ENCODE measurements at places on chromosomes 5 and 9. TPM values are rescaled to one million over a fixed set of nuclear protein-coding genes. Genes with fewer than 3 reads are reported as not detected.

ZNF484 gene
- total RNA-seq: 3.9 TPM

- no peaks in the 10 kb centered on the region for H3K36me3 ChIP-seq
- H3K27me3 ChIP-seq: no peaks in the 10 kb centered on the region
- no peak overlapping the region for H3K27ac ChIP-seq
- H3K4me1 ChIP-seq: no peaks in the 10 kb centered on the region
Observed at GRCh38 chr9:2742214-2742613, 24.9 kb downstream of the KCNV2 start.

GRCh38 chr5:97628807-97629206, 445.8 kb upstream of the RIOK2 start:
- no peaks in the 10 kb centered on the region for H3K36me3 ChIP-seq
- no peak for DNase-seq
- H3K27me3 ChIP-seq: no peaks in the 10 kb centered on the region
- H3K4me1 ChIP-seq: no peaks in the 10 kb centered on the region
- no peak overlapping the region for H3K27ac ChIP-seq
- no peak overlapping the region for H3K4me3 ChIP-seq

IL33 gene
- 1.6 TPM for total RNA-seq

DNA sequence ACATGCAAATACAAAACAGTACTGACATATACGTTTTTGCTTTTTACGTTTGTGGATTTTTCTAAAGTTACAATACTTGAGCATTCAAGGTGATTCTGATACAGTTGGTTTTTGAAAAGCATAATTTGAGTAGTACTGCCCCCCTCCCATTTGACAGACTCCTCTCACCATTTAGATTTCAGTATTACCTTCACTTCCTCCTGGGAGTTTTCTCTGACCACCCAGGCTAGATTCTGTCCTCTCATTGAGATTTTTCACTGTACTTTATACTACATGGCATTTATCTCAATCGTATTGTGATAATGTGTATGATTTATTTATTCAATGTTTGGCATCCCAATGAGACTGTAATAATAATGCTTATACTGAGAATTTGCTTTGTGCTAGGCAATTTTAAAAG, 32.8 kb upstream of the SMAD5 start:
- H3K4me3 ChIP-seq: no peak overlapping the region
- no peaks in the 10 kb centered on the region for H3K27me3 ChIP-seq
- no peaks in the 10 kb centered on the region for H3K4me1 ChIP-seq
- H3K36me3 ChIP-seq: no peaks in the 10 kb centered on the region
- H3K27ac ChIP-seq: no peak overlapping the region

HEMGN gene
- total RNA-seq: not detected

GRCh38 chr9:94081435-94081834, 2.8 kb upstream of the PTPDC1 start:
- no peaks in the 10 kb centered on the region for H3K36me3 ChIP-seq

DNA sequence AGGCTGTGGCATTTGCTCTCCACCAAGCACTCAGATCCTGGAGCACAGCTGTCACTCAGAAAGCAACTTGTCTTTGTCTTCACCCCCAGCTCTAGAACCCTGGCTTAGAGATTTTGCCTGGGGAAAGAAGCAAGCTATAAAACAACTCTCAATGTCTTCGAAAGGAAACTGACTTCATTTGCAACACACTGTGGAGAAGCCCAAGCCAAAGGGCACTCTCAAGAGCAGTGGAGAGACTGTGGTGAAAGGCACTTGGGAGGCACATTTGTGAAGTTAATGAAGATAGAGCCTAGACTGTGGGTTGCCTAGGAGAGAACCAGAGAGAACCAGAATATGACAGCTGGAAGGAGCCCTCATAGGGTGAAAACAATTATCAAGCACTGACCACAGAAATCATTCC, 103.4 kb downstream of the CFAP95 start:
- DNase-seq: no peak
- H3K27ac ChIP-seq: no peak overlapping the region
- H3K4me3 ChIP-seq: no peak overlapping the region
- H3K36me3 ChIP-seq: no peaks in the 10 kb centered on the region

- DNase-seq: peak; percentile 61
- H3K4me1 ChIP-seq: peaks cover 9% of the 10 kb centered on the region
- no peaks in the 10 kb centered on the region for H3K27me3 ChIP-seq
- H3K4me3 ChIP-seq: no peak overlapping the region
- H3K27ac ChIP-seq: no peak overlapping the region
Observed at GRCh38 chr5:91266184-91266705, 116.9 kb downstream of the ARRDC3 start.

DNA sequence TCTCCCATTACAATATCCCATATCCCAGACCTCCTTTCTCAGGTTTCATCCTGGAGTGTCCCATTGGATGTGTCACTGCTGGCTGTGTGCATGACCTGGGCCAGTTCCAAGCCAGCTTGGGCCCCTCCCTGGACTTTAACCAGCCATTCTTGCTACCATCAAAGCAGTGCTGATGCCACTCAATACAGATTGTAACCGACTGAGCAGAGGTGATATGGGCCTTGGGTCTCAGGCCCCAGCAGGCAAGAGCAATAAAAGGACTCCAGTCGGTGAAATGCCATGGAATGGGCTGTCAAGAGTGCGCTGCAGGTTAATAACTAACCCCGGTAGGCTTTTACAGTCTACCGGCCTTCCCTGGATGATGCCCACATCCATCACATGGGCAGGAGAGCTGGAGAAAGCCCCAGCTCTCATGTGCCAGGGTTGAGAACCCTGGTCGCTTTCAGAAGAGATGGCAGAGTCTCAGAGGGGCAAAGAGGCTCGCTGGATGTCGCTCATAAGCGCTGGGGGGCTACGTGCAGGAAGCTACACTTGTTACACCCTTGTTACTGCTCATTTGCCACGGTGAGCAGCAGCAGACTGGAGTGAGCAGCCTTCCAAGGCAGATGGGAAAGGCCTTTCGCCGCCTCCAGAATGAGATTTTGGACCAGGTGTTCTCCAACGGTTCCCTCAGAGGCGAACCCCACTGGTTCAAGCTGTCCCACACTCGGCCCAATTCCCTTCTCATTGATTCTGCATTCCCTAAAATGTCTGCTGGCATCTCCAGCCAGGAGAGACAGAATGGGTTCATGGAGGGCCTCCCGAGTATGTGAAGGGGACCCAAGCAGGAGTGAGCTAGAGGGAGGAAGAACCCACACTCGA, 13.2 kb downstream of the EPB41L4B start:
- peaks cover 25% of the 10 kb centered on the region for H3K4me1 ChIP-seq
- no peaks in the 10 kb centered on the region for H3K27me3 ChIP-seq
- no peak overlapping the region for H3K27ac ChIP-seq
- H3K4me3 ChIP-seq: no peak overlapping the region

EPB41L4A gene
- not detected for total RNA-seq

DNA sequence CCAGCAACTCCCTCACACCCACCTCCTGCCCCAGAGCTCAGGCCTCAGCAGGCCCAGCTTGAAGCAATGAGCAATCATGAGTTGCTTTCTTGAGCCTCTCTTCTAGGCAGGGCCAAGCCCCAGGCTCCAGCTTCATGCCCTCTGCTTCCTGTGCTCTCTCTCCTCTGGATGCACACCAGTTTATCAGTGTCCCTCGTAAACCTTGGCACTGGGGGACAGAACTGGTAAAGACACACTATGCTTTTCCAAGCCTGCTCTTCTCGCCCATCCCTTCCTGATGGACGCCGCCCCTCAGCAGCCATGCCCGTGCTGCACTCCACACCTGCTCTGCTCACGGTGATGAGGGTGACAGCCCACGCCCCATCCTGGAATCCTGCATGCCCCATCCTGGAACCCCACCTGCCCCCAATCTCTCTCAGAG, 49.4 kb upstream of the ORM1 start:
- H3K36me3 ChIP-seq: no peaks in the 10 kb centered on the region
- no peaks in the 10 kb centered on the region for H3K27me3 ChIP-seq
- H3K4me3 ChIP-seq: no peak overlapping the region
- no peak for DNase-seq
- H3K27ac ChIP-seq: no peak overlapping the region

GRCh38 chr5:23089286-23089685, 236.1 kb upstream of the CDH12 start:
- no peaks in the 10 kb centered on the region for H3K36me3 ChIP-seq
- H3K27ac ChIP-seq: no peak overlapping the region
- H3K27me3 ChIP-seq: peaks cover 8% of the 10 kb centered on the region
- H3K4me3 ChIP-seq: no peak overlapping the region

DNA sequence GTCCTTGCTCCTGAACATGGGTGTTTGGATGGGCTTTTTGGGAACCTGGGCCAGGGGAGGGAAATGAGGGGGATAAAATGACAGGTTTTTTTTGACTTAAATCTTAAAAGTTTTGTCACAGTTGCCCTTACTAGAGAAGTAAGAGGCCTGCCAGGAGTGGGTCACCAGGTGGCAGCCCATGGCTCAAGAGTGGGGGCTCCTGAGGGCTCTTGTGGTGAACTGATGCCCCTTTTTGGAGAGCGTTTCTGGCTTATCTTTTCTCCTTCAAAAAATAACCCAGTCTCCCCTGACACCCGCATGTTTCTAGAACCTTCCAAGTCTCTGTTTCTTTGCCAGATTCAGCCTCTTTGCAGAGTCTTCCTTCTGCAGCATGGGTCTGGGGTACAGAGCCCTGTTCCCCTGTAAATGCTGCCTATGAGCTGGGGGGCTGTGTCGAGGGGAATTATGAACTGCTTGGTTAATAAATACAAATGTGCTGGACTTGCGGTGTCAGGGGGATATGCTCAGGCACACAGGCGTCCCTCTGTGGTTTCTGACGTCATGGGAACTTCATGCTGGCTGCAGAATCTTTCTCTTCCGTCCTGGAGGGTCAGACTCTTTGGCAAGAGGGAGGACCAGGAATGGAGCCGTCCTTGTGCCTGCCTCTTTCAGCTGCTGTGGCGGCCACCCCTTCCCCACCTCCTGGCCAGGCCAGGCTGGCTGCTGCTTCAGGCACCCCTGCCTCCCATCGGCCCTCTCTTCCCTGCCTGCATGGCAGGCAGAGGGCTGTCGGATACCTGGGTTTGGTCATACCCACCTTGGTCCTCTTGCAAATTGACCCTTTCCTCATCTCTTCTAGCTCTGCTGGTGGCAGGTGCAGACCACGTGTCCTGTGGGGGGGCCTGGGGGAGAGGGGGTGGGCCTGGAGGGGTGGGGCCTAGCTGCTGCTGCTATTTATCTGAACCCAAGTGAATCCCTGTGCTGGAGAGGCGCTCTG, 30.1 kb downstream of the PTPA start:
- H3K27ac ChIP-seq: peak overlapping the region; percentile 100
- no peak for DNase-seq
- H3K36me3 ChIP-seq: peaks cover 12% of the 10 kb centered on the region
- no peak overlapping the region for H3K4me3 ChIP-seq
- H3K4me1 ChIP-seq: peaks cover 30% of the 10 kb centered on the region

LHX3 gene
- total RNA-seq: not detected

DNA sequence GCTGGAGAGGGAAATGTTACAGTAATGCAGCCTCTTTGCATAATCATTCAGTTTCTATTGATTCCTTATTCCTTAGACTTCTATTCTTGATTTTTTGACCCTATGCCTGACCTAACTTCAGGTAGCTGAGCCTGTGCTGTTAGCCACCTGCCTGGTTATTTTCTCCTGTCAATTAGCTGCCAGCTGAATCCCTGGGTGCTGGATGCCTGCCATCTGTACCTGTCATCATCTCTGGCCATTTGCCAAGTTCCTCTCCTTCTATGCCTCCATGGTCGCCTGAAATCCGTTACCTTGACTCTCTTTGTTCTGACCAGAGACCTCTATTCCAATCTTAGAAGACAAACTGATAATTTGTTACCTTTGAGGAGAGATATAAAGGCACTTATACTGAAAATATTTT, 178.3 kb downstream of the CAVIN4 start:
- no peaks in the 10 kb centered on the region for H3K4me1 ChIP-seq
- H3K27ac ChIP-seq: no peak overlapping the region
- no peaks in the 10 kb centered on the region for H3K36me3 ChIP-seq
- H3K4me3 ChIP-seq: no peak overlapping the region

DNA sequence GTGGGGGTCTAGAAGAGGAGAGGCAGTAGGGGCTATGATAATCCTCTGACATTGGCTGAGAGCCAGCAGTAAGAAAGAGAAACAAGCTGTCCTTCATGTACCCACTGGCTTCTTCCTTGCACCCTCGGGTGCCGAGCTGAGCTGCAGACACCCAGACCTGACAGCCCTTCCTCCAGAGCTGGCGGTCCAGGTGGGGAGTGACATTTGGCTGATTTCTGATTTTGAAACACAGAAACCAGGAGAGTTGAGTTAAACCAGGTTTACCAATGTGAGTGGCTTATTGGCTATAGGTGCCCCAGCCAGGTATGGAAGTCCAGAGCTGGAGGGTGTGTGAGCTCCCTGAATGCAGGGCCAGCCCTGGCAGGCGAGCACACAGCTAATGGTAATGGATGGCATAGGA, 59.2 kb downstream of the GADD45G start:
- DNase-seq: no peak
- H3K4me3 ChIP-seq: no peak overlapping the region
- H3K27ac ChIP-seq: no peak overlapping the region
- H3K36me3 ChIP-seq: no peaks in the 10 kb centered on the region

SLC1A3 gene
- total RNA-seq: 24.7 TPM

DNA sequence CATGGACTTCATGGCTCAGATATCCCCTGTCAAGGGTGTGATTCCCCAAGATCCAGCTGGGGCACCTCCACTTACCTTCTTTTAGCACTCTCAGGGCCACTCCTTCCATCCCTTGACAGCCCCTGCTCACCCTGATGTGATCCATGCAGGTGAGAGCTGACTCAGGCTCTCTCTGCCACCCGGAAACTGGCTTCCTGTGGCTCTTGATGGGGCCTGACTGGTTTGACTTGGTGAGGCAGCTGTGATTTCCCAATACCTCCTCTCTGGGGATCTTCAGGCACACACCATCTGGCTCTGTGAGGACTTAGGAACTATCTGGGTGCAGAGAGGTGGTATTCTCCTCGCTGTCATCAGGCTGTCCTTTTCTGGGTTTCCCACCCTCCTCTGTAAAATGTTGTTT, 7.9 kb upstream of the FAT2 start:
- peaks cover 12% of the 10 kb centered on the region for H3K4me1 ChIP-seq
- no peak overlapping the region for H3K27ac ChIP-seq
- H3K4me3 ChIP-seq: no peak overlapping the region
- no peaks in the 10 kb centered on the region for H3K36me3 ChIP-seq
- DNase-seq: peak; percentile 74

LTC4S gene
- 1.5 TPM for total RNA-seq

DNA sequence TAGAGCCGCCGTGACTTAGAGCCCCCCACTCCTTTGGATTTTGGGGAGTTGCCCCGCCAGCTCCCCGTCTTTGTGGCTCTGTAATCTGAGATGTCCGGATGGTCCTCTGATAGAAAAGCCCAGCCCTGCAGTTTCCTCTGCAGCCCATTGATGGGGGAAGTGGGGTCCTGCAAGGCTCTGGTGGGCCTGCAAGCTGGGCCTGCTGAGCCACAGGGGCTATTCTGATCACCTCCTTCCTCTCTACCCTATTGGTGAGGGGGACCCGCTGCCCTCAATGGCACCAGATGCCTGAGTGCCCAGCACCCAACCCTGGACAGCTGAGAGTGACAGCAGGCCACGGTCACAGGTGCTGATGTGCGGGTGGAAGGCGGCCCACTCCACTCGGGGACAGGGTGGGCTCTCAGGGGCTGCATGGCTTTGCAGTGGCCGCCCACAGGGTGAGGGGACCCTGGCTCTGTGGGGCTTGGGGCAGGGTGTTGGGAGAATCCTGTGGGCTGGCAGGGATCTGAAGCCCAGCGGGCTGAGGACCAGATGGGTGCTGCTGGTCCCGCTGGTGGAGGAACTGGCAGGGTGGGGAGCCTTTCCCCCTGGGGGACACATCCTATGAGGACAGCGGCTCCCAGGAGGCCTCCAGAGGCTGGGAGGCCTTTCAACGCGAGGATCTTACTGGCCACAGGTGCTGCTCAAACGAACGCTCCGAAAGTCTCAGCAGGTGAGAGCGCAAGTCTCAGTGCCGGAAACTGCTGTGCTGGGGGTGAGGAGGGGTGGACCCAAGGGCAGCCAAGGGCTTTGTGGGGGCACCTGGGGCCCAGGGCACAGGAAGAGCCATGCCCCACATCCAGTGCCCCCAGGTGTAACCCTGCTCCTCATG, 30.0 kb upstream of the LPCAT1 start:
- no peaks in the 10 kb centered on the region for H3K27me3 ChIP-seq
- H3K36me3 ChIP-seq: no peaks in the 10 kb centered on the region
- peaks cover 39% of the 10 kb centered on the region for H3K4me1 ChIP-seq

All from PC-3 (cell line).